G401 (cell line): ENCODE measurements at places on chromosomes 12 and 14. TPM values are rescaled to one million over a fixed set of nuclear protein-coding genes. Genes with fewer than 3 reads are reported as not detected.

GPRC5D gene
- total RNA-seq, result not detected in 2 replicates

RALGAPA1 gene
- total RNA-seq, result 11.1 and 17.6 TPM in 2 replicates

CCND2 gene
- 88.7 and 110 TPM in 2 replicates for total RNA-seq

SMAGP gene
- total RNA-seq, result 2.7 and 7.5 TPM in 2 replicates

TTC9 gene
- not detected in 2 replicates for total RNA-seq

SPTLC2 gene
- total RNA-seq, result 17.9 and 20.6 TPM in 2 replicates

ADGRD1 gene
- total RNA-seq, result 0.51 TPM in 1 of 2 replicates, not detected in the other

- peak; percentile 65 for DNase-seq
These were observed 33.3 kb upstream of the GPR68 start for GRCh38 chr14:91277546-91278382.

DNA sequence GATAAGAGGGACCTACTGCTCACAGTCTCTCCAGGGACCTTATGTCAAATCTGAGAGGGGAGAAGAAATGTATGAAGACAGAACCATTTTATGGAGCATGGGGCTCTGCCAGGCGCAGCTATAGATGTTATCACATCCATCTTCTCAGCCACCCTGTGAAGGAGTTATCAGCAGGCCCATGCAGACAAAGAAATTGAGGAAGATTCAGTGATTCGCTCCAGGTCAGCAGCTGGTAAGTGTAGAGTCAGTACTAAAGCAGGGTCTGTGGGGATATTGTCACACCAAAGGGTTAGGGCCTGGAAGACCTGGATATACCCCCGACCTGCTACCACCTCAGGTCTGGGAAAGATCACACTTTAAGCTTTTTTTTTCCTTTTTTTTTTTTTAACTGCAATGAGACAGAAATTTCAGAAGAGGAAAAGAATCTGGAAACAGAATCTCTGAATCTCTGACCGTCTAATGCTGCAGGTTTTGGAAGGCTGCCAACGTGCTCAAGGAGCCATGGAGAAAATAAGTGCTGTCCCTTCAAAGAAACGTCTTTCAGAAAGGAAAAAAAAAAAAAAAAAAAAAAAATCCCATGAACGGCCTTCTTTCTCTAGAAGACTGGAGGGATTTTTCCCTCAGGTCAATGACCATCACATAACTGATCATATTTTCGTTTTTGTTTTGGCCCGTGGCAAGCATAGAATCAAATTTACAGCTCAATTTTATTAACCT, 73.3 kb upstream of the PLEKHG7 start:
- DNase-seq, result peak; percentile 32

- DNase-seq, result no peak
These were observed 208.6 kb downstream of the SLC38A4 start for GRCh38 chr12:46617167-46617566.

GRCh38 chr12:93323625-93324329, 53.9 kb upstream of the NUDT4 start:
- DNase-seq, result no peak

DNA sequence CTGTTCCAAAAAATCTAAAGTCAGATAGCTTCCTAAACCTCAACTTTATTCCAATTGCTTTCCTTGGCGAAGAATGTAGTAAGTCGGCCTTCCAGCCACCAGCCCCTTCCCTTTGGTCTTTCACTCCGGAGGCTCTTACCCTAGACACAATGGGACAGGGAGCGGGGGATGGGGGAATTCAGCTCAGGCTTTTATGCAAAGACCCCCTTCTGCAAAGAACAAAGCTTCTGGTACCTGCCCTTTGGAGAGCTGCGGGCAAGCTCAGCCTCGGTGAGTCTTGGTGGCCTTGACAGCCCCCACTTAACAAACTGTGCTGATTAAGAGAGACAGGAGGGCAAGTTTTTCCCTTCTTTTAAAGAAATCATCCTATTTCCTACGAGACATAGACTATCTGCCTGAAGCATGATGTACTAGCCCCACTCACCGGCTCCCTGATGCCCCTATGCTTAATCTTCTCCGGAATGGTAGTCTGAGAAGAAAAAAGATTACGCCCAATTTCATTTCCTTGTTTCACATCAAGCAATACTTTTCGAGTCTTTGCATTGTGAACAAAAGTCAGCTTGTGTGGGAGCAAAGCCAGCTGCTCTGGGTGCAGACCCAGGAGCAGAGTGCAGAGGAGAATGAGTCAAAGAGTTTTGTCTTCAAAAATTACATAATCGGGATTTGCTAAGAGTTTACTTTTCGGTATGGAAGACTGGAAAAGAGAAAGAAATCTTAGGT, 1.5 kb upstream of the NANOG start:
- DNase-seq, result no peak

GRCh38 chr14:102419716-102420115, 57.0 kb downstream of the TECPR2 start:
- no peak for DNase-seq

- peak; percentile 74 for DNase-seq
These were observed 17.3 kb upstream of the TMPRSS12 start for GRCh38 chr12:50825372-50825838.

DNA sequence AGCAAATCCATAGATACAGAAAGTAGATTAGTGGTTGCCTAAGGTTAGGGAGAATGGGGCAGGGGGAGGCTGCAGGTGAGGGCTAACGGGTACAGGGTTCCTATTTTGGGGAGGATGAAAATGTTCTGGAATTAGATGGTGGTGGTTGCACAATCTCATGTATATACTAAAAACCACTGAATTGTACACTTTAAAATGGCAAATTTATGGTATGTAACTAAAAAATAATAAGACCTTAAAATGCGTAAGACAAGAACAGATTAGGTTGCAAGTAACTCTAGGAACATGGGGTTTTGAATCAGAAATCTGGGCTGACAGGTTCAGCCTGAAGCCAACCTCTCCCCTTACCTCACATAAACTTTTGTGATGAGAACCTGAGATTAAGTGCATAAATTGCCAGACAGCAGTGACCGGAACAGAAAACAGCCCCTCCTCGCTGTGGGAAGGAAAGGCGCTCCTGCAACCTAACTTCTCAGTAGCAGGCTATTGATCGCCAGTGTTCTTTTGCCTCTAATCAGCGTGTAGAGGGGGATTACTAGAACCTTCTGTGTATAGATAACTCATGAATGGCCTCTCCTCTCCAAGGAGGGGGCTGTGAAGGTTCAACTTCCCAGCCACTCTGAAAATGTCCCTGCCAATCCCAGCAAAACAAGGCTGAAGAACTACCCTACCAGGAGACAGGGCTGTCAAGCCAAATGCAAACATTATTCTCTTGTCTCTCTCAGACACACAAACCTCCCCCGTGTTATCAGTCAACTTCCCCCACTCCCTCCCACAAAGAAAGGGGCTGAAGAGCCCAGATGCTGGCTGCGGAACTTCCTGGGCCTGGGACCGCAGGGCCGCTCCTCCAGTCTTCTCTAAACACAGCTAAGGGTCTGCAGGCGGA, 1.9 kb downstream of the SSH1 start:
- no peak for DNase-seq

DNA sequence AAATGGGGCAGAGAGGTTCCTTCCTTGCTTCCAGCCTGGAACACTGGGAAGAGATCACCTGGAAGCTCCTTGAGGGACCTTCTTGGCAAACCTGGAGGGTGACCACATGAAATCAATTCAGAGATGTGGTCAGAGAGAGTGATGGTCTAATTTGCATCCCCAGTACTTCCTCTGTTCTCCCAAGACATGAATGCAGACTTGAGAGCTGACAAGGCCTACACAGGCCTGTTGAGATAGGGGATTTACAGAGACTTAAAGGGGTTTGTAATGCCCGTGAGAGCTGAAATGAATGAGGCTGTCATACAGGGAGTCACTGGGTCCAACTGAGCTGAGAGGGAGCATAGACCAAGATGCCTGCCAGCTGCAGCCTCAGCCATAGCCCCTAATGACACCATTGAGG, 45.1 kb downstream of the TMX1 start:
- no peak for DNase-seq

GRCh38 chr12:38934686-38935085, 29.3 kb upstream of the CPNE8 start:
- DNase-seq, result no peak

DNA sequence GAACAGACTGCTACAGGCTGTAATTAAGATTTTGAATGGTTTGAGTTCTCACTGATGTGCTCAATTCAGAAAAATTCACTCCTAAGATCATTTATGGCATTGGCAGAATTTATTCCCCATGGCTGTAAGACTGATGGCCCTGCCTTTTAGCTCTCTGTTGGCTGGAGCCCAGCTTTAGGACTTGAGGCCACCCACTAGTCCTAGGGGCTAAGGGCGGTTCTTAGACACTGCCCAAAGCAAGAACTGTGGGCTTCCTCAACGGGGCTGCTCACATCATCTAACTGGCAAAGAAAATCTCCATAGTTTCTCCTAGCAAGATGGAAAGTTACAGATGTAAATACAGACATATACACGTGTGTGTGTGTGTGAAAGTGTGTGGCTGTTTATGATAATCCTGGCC, 3.4 kb upstream of the CCER1 start:
- DNase-seq, result peak; percentile 8

GRCh38 chr12:127629066-127629820, 637.7 kb upstream of the TMEM132C start:
- no peak for DNase-seq

GRCh38 chr14:77314539-77315457, 5.9 kb downstream of the POMT2 start:
- no peak for DNase-seq
